Activated CD4-positive, alpha-beta T cell treated with anti-CD3 and anti-CD28 coated beads for 24 hours (primary cell): ENCODE measurements at places on chromosomes 7 and 10.

- no peak for DNase-seq
These were observed 120.6 kb downstream of the CLEC2L start for GRCh38 chr7:139643951-139644585.

- no peak for DNase-seq
These were observed 61.0 kb downstream of the STEAP1B start for GRCh38 chr7:22438994-22439393.

GRCh38 chr10:29407280-29407858 is 118.5 kb downstream of the LYZL1 start:
- no peak for DNase-seq

- no peak for DNase-seq
These were observed 37.6 kb downstream of the EEPD1 start for GRCh38 chr7:36190447-36191291.

DNA sequence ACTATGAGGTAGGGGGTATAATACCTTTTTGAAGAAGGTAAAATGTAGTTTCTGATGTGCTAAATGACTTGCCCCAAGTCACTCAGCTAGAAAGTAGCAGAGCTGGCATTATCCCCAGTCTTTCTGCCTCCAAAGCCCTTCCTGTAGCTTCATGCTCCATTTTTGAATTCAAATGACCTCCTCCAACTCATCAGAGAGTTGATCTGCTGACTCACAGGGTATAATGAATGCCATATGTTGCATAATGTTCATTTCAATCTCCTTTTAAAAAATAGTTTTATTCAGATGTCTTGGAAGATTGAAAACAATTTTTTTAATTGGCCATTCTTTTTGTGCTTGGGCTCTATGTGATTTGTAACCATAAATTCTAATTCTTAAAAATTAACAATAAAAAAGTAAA is 272.8 kb upstream of the IMMP2L start:
- DNase-seq = no peak

DNA sequence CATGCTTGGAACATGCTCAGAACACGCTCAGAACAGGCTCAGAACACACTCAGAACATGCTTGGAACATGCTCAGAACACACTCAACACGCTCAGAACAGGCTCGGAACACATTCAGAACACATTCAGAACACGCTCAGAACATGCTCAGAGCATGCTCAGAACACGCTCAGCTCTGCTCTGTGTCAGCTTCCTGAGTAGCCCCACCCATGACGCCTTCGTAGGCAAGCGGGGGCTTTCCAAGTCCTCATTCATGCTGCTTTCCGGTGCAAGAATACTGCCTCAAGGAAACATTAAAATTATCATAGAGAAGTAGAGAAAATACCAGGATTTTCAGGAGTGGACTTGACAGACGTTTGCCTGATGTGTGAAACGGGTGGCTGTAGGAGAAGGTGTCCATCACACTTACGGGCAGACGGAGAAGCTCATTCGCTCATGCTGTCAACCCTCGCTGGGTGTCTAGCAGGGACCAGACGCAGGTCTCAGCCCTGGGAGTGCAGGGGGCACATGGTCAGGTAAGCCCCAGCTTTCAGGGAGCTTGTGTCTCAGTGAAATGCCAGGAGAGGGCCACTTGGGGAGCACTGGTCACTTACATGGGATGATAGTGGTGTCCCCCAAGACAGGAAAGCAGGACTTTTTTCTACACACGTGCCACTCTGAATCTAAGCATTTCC is 24.7 kb downstream of the EN2 start:
- no peak for DNase-seq

- DNase-seq = no peak
These were observed 1.4 kb upstream of the TRA2A start for GRCh38 chr7:23533238-23533604.
